ENCODE measurements at places on chromosomes 1 and 21.

GRCh38 chr1:175683491-175684298, 59.7 kb downstream of the TNR start:
- H3K27ac ChIP-seq, result no peak overlapping the region
- no peak for DNase-seq
- no peaks in the 10 kb centered on the region for H3K27me3 ChIP-seq
- H3K4me1 ChIP-seq, result peaks cover 9% of the 10 kb centered on the region
- H3K36me3 ChIP-seq, result no peaks in the 10 kb centered on the region
- H3K4me3 ChIP-seq, result no peak overlapping the region

GRCh38 chr1:84366786-84367185, 31.5 kb upstream of the DNASE2B start:
- no peak overlapping the region for H3K27ac ChIP-seq
- DNase-seq, result no peak
- no peaks in the 10 kb centered on the region for H3K27me3 ChIP-seq

DNA sequence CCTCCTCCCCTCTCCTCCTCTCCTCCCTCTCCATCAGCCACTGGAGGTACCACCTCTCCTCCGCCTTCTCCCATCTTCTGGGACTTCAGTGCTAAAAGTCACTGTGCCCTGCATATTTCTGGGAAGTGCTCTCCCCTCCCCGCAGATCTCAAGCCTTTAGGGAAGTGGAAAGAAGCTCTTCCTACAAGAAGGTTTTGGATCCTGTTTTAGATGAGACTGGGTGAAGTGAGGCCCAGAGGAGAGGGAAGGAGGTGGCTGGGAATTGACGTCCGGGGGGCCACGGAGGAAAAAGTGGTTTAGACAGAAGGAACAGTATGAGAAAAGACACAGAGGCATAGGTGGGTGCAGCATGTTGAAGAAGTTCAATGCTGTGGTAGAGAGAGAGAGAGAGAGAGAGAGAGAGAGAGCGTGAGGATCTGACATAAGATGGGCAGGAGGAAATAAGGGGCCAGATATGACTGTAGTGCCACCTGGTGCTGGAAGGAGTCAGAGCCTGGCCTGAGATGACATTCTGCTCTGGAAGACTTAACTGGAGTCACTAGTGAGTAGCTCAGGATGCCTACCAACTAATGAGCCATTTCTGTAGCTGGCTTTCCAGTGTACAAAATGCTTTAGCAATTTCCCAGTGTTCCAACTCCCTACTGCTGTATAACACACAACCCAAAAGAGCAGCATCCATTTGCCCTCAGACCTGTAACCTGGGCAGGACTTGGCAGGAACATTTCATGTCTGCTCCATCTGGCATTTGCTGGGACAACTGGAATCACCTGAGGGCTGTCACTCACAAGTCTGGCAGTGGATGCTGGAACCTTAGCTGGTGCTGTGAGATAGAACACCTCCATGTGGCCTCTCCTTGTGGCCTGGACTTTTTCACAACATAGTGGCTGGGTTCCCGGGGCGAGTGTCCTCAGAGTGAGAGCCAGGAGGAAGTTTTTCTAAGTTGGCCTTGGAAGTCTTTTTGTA, 16.6 kb upstream of the ZSCAN20 start:
- no peaks in the 10 kb centered on the region for H3K36me3 ChIP-seq
- peaks cover 12% of the 10 kb centered on the region for H3K4me1 ChIP-seq
- H3K27me3 ChIP-seq, result peaks cover 14% of the 10 kb centered on the region
- no peak overlapping the region for H3K27ac ChIP-seq

DNA sequence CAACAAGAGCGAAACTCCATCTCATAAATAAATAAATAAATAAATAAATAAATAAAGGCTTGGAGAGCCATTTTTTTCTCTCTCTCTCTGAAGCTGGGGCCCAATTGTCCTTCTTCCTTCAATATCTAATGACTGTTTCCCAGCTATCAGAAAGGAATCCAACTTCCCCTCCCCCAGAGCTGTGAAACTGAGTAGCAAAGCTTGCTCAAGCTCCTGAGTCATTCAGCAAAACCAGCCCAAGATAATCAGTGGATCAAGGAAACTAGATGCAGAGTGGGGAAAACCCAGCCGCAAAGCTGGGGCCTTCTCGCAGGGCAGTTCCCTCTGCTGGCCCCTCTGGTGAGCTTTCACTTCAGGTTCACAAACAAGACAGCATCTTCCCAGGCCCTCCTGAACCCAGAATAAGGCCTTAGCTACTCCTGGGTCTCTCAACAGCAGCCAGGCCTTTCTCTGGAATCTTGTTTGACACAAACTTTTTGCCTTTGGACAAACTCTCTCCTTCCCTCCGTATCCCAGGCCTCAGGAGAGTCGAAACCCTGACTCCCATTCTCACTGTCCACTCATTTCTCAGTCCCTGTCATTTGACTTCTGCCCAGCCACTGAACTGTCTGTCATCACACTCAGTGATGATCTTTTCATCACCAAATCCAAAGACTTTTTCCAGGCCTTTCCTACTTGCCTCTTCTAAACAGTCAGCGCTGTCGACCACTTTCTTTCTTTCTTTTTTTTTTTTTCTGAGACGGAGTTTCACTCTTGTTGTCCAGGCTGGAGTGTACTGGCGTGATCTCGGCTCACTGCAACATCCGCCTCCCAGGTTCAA, 18.0 kb upstream of the PTP4A2 start:
- peak overlapping the region; percentile 92 for H3K27ac ChIP-seq
- no peak overlapping the region for H3K4me3 ChIP-seq
- peak; percentile 40 for DNase-seq
- peaks cover 2% of the 10 kb centered on the region for H3K27me3 ChIP-seq

- no peaks in the 10 kb centered on the region for H3K4me1 ChIP-seq
- no peak for DNase-seq
- no peaks in the 10 kb centered on the region for H3K36me3 ChIP-seq
- H3K27me3 ChIP-seq, result no peaks in the 10 kb centered on the region
These were observed 187.5 kb downstream of the HHAT start for GRCh38 chr1:210516092-210516656.

DNA sequence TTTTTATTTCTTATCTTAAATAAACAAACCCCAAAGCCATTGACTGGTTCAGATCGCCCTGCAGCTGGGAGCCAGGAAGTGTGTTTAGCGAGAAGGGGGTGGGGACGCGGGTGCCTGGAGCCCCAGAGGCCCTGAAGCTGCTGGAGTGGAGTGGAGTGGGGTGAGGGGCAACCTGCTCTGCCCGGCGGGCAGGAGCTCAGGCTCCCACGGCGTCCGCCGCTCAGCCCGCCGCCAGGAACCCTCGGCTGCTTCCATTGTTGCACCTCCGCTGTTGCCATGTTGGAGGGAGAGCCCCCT, 673 bp downstream of the PIK3C2B start:
- DNase-seq, result no peak
- peak overlapping the region; percentile 93 for H3K4me3 ChIP-seq
- H3K4me1 ChIP-seq, result peaks cover 33% of the 10 kb centered on the region
- H3K36me3 ChIP-seq, result no peaks in the 10 kb centered on the region
- H3K27ac ChIP-seq, result no peak overlapping the region
- H3K27me3 ChIP-seq, result peaks cover 5% of the 10 kb centered on the region

DNA sequence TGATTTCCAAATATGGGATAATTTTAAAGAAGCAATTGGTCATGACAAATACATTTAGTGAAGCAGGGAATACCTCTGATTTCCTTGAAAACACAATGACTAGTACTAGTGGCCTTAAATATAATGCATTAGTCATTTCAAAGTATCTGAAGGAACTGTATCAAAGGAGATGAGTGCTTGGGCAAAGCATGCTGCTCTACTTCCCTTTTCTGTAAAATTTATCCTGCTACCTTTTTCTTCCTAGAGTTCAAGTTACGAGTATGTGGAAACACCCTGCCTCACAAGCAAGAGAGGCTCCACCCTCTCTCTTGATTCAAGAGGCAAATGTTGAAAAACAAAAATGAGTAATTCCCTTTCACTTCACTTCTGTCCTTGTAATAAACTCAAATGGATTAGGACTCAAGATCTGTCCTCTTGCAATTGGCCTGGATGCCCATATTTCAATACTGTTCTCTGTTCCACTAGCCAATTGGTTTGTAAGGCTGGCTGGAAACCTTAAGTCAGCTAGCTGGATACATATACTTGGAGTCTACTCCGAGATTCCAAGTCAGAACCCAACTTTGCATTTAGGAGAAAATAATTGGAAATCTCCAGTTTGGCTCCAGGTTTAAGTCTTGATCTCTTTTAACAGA, 92.5 kb downstream of the CDC42BPA start:
- H3K4me3 ChIP-seq, result no peak overlapping the region
- no peak overlapping the region for H3K27ac ChIP-seq
- DNase-seq, result no peak
- H3K27me3 ChIP-seq, result no peaks in the 10 kb centered on the region
- H3K4me1 ChIP-seq, result peaks cover 6% of the 10 kb centered on the region

GRCh38 chr21:39238275-39238674, 55.0 kb upstream of the PSMG1 start:
- peaks cover 55% of the 10 kb centered on the region for H3K36me3 ChIP-seq
- H3K4me3 ChIP-seq, result no peak overlapping the region
- no peak for DNase-seq

DNA sequence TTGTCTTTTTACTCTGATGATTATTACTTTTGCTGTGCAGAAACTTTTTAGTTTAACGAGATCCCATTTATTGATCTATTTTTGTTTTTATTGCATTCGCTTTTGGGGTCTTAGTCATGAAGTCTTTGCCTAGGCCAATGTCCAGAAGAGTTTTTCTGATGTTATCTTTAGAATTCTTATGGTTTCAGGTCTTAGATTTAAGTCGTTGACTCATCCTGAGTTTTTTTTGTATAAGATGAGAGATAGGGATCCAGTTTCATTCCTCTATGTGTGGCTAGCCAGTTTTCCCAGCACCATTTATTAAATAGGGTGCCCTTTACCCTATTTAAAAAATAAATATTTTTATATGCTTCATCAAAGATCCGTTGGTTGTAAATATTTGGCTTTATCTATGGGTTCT, 13.2 kb downstream of the MAN1C1 start:
- no peak for DNase-seq
- H3K36me3 ChIP-seq, result peaks cover 3% of the 10 kb centered on the region
- no peak overlapping the region for H3K4me3 ChIP-seq
- no peaks in the 10 kb centered on the region for H3K27me3 ChIP-seq

GRCh38 chr1:60904099-60904851, 178.1 kb upstream of the NFIA start:
- DNase-seq, result no peak
- H3K27ac ChIP-seq, result no peak overlapping the region
- H3K4me3 ChIP-seq, result no peak overlapping the region
- no peaks in the 10 kb centered on the region for H3K36me3 ChIP-seq

GRCh38 chr1:87389011-87389410, 60.3 kb downstream of the LMO4 start:
- H3K4me3 ChIP-seq, result no peak overlapping the region
- H3K27ac ChIP-seq, result no peak overlapping the region
- H3K27me3 ChIP-seq, result no peaks in the 10 kb centered on the region
- H3K36me3 ChIP-seq, result no peaks in the 10 kb centered on the region
- H3K4me1 ChIP-seq, result peaks cover 1% of the 10 kb centered on the region

- DNase-seq, result no peak
- no peak overlapping the region for H3K27ac ChIP-seq
- H3K4me3 ChIP-seq, result no peak overlapping the region
- H3K36me3 ChIP-seq, result peaks cover 3% of the 10 kb centered on the region
These were observed 101.8 kb downstream of the AKT3 start for GRCh38 chr1:243748227-243748626.

DNA sequence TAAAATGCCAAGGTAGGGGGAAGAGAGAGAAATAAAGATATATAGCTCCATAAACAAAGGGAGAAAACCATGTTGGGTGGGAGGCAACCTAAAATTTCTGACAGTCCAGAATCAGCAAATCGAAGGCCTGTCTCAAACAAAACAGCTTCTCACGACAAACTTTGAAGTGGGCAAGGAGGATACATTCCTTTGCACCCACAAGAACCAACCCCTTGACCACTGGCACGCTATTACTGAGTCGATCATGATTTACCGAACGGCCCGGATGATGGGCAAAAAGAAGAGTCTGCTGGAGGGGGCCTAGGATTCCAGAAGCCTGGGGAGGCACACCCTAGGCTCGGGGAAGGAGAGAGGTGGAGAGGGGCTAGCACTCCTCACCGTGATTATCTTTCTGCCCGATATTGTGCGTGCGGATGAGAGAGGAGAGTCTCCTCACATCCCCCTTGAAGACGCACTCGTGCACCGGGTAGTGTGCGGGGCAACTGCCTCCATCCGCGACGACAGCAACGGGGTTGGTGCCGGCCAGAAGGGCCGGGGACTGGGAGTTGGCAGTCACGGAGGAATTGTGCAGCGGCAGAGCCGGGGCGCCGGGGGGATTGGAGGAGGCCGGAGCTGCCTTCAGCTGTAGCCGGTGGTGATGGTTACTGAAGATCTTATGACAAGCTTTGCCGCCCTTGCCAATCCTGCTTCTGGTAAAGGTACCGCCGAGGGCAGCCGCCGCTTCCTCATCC, 756 bp downstream of the ANKRD13C start:
- peak; percentile 35 for DNase-seq
- H3K36me3 ChIP-seq, result 0 out of 2 replicates have a peak, but pooled peaks cover 2% of the 10 kb centered on the region

- H3K4me1 ChIP-seq, result peaks cover 36% of the 10 kb centered on the region
- H3K27me3 ChIP-seq, result no peaks in the 10 kb centered on the region
- no peak for DNase-seq
- H3K27ac ChIP-seq, result no peak overlapping the region
- H3K4me3 ChIP-seq, result no peak overlapping the region
These were observed 90.8 kb upstream of the ERRFI1 start for GRCh38 chr1:8116894-8117264.

DNA sequence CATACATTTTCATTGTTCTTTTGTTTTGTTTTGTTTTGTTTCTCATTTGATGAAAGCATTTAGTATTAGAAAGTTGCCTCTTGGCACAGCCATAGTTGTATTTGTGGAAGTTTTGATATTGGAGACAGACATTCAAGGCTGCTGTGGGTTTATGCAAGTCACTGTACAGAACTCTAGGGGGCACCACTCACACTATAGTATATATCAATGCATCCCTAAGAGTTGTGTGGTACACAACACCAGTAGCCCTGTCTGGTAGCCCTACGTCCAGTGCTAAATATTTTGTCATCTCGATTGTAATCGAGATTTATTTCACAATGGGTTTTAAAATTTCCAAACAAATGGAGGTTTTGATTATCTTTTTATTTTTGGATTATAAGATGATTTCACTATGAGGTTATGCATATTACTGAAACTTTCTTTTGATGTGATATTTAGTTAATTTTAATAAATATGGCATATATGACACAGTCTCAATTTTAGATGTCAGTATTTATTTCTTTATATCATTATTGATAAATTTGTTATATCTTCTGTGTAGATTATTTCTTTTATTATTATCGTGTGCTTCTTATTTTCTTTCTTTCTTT, 112.2 kb downstream of the NR5A2 start:
- H3K27ac ChIP-seq, result no peak overlapping the region
- H3K27me3 ChIP-seq, result no peaks in the 10 kb centered on the region
- no peak overlapping the region for H3K4me3 ChIP-seq
- peaks cover 14% of the 10 kb centered on the region for H3K36me3 ChIP-seq
- no peaks in the 10 kb centered on the region for H3K4me1 ChIP-seq

GRCh38 chr1:99571092-99571734, 74.7 kb upstream of the PALMD start:
- H3K36me3 ChIP-seq, result no peaks in the 10 kb centered on the region
- DNase-seq, result no peak
- H3K27me3 ChIP-seq, result no peaks in the 10 kb centered on the region
- H3K27ac ChIP-seq, result no peak overlapping the region
- H3K4me3 ChIP-seq, result no peak overlapping the region

- no peak overlapping the region for H3K4me3 ChIP-seq
- H3K4me1 ChIP-seq, result peaks cover 7% of the 10 kb centered on the region
- DNase-seq, result no peak
- no peaks in the 10 kb centered on the region for H3K36me3 ChIP-seq
- no peak overlapping the region for H3K27ac ChIP-seq
These were observed 4.0 kb upstream of the FAAP20 start for GRCh38 chr1:2198571-2198970.

All from WTC11 (cell line).